ENCODE measurements at places on chromosomes 11 and 22.

- DNase-seq: no peak
These were observed 184.5 kb upstream of the NTM start for GRCh38 chr11:131185915-131186314.

GRCh38 chr11:95322539-95322938 lies 91.5 kb upstream of the SESN3 start:
- DNase-seq: no peak

DNA sequence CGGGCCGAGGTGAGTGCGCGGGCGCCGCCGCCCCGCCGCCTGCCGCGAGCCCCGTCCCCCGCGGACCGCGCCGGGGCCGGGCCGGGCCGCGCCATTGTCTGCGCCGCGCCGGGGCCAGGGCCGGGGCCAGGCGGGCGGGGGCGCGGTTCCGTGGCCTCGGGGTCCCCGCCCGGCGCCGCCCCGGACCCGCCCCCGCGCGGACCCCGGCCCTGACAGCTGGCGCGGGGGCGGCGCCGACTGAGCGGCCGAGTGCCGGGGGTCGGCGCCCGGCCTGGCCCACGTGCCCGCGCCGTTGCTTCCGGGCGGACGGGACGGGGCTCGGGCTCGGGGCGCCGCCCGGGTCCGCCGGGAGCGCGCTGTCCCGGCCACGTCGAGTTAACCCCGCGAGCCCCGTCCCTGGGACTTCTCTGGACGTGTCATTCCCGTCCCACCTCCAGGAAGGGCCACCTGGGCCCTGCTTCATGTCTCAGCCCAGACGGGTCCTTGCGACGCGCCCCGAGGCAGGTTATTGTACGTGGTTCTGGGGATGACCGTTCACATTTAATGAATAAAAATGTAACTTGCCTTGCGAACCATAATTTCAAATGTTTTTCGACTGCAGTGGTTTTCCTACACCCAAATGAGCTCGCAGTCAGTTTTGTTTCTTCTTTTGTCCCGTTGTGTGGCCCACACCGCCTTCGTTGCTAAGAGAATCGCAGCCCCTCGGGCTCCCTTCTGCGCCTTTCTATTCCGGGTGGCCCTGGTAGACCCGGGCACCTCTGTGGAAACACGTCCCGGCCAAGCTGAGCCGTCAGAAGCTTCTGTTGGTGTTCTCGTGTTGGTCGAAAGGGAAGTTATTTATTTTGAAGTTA lies 562 bp downstream of the ZBED4 start:
- DNase-seq: peak; percentile 37

- no peak for DNase-seq
These were observed 390.3 kb downstream of the SHANK2 start for GRCh38 chr11:70862093-70862492.

DNA sequence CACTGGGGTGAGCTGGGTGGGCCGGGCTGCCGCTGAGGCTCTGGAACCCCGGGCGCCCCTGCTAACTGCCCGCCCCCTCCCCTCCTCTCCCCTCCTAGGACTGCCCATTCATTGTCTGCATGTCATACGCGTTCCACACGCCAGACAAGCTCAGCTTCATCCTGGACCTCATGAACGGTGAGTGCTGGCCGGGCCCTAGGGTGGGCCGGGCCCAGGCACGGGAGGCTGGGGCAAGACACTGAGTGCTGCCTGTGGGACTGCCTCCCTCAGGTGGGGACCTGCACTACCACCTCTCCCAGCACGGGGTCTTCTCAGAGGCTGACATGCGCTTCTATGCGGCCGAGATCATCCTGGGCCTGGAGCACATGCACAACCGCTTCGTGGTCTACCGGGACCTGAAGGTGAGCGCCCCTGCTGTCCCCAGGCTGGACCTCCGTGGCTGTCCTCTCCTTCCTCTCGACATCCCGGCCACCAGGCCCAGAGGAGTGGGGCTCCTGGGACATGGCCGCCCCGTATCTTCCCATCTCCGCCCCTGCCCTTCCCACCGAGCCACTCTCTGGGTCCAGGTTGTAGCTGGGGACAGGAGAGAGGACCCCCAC lies 7.5 kb upstream of the ANKRD13D start:
- DNase-seq: no peak

GRCh38 chr22:25114369-25115362 lies 85.0 kb upstream of the CRYBB3 start:
- no peak for DNase-seq
